ENCODE measurements at places on chromosomes 12 and 14.

DNA sequence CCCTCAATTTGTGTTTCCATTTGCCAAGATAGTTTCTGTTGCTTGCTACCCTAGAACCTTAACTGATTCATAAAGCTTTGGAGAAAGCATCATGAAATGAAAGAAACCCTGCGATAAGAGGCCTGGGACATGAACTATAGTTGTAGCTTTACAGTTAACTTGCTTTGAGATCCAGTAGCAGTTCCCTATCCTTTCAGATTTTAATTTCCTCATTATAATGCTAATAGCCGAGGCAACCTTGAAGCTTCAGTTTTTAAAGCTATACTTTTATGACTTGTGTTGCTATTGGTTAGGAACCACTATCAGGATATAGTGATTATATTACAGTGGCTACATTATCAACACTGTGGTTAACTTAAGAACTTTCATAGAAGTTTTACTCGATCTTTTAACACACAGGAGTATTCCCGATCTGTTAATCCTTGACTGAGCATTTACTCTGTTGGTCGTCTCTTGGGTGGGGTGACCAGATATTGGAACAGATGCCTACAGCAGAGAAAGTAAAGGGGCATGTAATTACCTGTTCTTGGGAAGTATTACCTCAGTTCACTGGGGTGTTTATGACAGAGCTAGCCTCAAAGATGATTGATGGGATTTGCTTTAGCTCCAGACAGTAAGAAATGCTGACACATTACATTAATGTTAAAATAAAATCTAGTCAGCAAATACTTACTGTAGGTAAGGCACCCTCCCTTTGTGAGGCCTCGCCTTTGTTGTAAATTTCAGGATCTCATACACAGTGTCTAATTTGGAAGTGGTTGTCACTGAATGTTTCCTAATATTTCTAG is 86.2 kb upstream of the CSRP2 start:
- DNase-seq: no peak

GRCh38 chr12:73159954-73160353 is 887.8 kb downstream of the TRHDE start:
- no peak for DNase-seq

DNA sequence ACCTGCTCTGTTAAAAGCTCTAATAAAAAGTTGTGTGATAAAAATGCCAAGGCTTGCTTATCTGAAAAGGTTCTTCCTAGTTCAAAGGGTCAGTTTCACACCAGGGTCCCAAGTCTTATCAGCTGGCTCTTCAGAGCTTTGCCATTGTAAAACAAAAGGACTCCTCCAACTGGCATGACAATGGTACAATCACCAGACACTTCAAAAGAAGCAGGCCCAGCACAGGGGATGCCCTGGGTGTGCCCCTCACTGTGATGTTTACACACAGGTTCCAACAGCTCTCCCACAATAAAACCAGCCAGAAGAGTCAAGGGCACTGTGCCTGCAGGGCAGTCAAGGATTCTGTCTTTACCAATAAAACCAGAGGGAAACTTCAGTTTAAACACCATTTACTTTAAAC is 78.7 kb downstream of the PRICKLE1 start:
- DNase-seq: peak; percentile 61

DNA sequence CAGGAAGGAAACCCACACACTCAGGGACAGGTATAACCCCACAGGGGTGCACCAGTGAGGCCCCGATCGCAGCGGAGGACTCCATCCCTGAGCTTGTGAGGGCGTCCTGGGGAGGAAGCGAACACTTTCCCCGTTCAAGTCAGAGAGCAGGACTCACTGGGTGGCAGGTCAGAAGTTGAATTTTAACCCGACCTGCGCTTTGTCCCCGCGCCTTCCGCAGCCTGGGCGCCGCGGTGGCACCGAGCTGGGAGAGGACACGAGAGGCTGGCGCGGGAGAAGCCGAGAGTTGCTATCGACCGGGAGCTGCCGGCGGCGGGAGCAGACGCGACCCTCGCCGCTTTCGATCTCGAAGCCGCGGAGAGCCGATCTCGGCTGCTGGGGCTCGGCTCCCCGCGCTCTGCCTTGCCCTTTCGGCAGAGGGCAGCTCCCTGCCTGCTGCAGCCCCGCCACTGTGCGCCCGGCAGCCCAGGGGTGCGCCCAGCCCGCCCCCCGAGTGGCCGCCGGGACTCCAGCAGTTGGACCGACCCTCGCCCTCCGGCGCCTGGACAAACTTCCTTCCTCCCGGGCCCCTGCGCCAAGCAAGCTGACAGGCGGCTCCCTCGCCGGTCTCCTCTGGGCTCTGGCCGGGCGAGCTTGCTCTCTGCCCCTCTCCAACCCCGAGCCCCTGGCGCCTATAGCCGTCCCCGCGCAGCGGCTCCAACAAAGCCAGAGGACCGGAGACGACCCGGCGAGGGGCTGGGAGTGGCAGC is 918 bp downstream of the LIN7A start:
- DNase-seq: peak; percentile 63

GRCh38 chr14:99966037-99966835 is 99.0 kb upstream of the EVL start:
- no peak for DNase-seq

GRCh38 chr12:532908-533565 is 73.3 kb downstream of the B4GALNT3 start:
- DNase-seq: no peak
